ENCODE measurements at places on chromosomes 7 and 10.

- no peak for DNase-seq
Observed at GRCh38 chr10:24886290-24886680, 66.1 kb downstream of the PRTFDC1 start.

DNA sequence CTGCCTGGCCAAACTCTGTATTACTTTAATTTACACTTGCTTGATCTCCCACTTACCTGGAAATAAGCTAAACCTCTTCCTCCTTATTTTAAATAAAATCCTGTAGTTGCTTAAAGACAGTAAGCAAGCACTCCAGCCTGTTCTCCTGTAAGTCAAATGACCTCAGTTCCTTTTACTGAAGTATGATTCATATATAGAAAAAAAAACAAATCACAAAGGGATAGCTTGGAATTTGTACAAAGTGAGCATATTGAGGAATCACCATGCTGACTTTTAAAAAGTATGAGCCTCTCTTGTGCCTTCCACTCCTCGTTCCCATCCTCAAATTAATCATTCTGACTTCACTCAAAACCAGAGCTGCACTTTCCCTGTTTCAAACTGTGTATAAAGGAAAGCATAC is 52.0 kb downstream of the C10orf90 start:
- DNase-seq, result no peak

- DNase-seq, result no peak
Observed at GRCh38 chr10:649445-649797, 40.0 kb downstream of the DIP2C start.

DNA sequence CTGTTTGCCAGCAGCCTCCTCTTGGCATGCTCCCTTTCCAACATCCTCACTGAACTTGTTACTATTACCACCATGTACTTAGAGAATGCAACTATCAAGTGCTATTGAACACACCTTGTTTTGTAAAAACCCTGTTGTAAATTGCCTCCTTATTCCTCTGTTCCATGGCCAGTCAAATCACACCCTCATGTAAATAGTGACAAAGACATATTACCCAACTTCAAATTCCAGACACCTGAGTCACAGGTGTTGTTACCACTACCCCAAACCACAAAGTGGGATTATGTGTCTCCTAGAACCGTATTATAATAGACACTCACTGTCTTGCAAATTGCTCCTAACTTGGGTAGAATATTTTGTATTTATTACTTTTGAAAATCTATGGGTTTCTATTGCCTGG is 263.2 kb upstream of the C7orf33 start:
- DNase-seq, result no peak

GRCh38 chr10:113854013-113854760 is at the start of the genes DCLRE1A and NHLRC2:
Gene DCLRE1A (minus strand): TSS chr10:113854082. CDS start chr10:113853182, 900 bp downstream.
Gene NHLRC2 (plus strand): TSS chr10:113854661. CDS start chr10:113854873, 212 bp downstream.
- peak; percentile 88 for DNase-seq

- peak; percentile 37 for DNase-seq
Observed at GRCh38 chr10:71087622-71088021, 124.7 kb upstream of the UNC5B start.

DNA sequence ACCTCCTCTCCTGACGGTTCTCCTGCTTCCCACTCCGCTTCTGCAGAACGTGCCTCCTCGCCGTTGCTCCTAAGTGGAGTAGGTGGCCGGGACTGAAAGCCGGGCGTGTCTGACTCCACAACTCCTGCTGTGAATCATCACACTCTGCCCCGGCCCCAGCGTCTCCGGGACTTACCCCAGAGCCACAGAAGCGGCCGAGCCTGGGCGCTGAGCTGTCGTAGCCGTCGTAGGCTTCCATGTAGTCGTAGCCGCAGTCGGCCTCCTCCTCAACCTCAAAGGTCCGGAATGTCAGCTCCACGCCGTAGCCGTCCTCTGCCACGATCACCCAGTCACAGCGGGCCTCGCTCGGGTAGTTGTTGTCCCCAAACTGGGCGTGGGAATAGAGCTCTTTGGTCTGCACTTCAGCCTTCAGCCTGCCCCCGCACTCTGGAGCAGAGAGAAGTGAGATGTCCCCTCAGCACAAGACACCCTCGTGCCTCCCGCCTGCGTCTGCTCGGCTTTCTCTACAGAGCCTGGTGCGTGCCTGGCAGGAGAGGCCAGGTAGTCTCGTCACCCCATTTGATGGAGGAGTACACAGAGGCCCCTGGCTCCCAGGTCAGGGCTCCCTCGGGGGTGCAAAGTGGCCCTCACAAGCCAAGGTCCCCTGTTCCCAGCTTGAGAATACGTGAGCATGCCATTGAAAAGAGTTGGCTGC is 11.2 kb upstream of the OPALIN start:
- peak; percentile 37 for DNase-seq

DNA sequence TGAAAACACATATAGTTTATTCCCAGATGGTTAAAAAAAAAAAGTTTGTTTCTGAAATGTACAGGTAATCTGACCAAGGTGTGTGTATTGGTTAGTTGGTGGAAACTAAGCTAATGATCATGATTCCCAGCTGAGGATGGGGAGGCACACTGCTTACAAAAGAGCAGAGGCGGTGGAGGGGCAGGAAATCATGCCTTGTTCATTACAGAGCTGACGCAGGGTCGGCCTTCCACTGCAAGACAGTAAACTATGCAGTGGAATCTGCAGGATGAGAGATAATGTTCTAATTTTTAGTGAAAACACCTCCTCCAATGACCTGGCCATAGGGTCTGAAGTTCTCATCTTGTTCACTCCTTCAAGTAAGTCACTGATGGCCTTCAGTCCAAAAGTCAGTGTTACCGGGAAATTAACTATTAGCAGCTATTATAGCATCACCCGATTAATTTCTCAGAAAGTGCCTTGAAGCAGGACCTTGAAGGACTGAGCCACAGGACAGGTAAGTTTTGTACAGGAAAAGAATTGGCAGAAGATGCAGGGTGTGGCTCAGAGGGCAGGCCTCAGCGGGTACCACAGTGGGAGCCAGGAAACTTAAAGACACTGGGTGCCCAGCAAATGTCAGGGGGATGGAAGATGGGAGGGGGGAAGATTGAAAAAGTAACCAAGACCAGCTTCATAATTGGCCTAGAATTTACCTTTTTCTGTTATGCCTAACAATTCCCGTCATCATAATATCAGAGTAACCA is 36.0 kb downstream of the MYOF start:
- no peak for DNase-seq

- DNase-seq, result no peak
Observed at GRCh38 chr7:77913977-77914607, 115.5 kb downstream of the PHTF2 start.

GRCh38 chr10:8639486-8640185 is 585.1 kb downstream of the GATA3 start:
- DNase-seq, result no peak

DNA sequence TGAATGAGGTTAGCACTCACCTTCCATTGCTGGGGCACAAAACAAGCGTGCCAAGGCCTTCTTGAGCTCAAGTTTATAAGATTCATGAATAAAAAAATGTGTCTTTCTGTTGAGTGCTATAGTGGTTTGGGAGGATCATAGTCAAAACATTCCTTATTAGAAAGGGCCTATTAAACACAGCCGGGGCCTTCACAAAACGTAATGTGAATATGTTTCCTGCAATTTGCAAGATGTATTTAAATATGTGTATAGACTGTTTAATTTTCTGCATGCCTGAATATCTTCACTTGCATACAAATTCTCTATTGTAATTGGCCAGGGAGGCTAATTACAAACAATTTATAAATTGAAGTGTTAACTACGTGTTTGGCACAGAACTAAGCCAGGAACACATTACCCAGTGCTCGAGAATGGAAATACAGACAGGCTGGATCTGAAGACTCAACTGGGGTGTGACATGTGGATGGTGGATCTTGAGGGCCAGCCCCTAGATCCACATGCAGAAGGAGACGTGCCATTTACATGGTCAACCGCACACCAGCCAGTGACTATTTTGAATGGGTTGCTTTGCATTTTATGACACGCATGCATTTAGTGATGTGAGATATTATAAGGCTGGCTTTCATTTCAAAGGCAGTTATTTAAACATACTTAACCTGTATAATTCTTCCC is 31.3 kb downstream of the LYZL2 start:
- DNase-seq, result no peak

DNA sequence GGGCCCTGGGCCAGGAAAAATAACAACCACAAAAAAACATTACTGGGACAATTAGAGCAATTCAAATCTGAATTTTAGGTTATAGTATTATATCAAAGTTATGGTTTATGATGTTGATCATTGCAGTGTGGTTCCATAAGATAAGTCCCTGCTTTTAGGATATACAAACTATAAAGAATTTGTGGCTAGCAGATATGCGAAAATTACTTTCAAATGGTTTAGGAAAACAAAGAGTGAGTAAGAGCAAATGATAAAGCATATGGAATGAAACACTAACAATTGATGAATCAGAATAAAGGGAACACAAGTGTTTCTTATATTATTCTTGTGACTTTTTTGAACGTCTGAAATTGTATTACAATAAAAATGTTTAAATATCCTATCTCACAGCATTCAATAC is 64.4 kb upstream of the HECTD2 start:
- no peak for DNase-seq

DNA sequence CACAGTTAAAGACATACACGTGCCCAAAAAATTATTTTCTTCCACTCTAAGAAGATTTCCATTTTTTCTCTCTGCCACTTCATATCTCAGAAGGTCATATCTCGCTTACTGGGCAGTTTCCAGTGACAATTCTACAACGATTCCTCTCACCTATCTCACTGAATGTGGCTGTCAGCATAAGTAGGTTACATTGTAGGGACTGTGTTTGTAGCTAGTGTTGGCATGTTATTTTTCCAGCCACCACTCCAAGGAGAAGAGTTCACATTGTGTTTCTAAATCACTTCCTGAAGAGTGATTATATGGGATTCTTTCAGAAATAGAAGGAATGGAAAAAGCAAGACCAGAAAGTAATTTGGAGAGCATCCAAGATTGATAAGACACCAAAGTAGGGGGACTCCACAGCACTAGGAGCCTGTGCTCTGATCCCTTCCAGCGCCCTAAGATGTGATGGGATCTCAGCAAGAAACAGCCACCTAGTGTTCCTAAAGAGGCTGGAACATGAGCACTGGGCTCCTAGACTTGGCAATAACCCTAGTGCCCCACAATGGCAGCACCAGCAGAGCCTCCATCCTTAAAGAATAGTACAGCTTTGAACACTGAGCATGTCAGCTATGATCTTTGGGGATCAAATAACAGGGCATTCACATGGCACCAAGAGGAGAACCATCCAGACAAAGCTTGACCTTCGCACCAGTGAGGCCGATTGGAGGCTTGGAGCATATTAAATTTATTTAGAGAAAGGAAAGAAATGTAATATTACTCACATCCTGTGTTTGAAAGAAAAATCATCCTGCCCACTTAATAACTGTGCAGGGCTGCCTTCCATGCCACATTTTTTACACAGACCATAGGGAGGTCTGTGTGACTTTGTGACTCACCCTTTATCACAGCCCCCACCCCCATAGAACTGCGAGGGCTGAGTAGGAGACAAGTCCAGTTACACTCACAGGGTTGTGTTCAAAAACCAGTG is 51.8 kb downstream of the CAV1 start:
- DNase-seq, result no peak

- no peak for DNase-seq
Observed at GRCh38 chr7:12456506-12456905, 52.8 kb upstream of the VWDE start.

GRCh38 chr7:188727-189500 is 3.5 kb upstream of the FAM20C start:
- no peak for DNase-seq

GRCh38 chr10:106038246-106038645 is 1126.3 kb downstream of the SORCS1 start:
- no peak for DNase-seq

GRCh38 chr10:62076891-62077290 is 175.4 kb downstream of the ARID5B start:
- DNase-seq, result no peak

- DNase-seq, result no peak
Observed at GRCh38 chr10:125455431-125455830, 227.5 kb downstream of the TEX36 start.

- DNase-seq, result no peak
Observed at GRCh38 chr7:7110706-7111105, 71.6 kb upstream of the C1GALT1 start.

DNA sequence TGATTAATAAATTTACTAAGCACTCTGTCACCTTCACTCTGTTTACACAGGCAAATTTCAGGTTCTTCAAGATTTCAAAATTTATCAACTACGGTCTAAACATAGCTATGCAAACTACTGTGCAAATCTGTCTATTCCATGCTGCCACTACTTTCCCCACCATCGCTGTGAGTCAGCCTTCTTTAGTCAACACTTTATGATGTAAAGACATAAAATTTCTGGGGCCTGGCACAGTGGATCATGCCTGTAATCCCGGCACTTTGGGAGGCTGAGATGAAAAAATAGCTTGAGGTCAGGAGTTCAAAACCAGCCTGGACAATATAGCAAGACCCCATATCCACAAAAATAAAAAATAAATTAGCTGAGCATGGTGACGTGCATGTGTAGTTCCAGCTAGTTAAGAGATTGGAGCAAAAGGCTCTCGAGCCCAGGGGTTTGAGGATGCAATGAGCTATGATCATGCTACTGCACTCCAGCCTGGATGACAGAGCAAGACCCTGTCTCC is 42.6 kb downstream of the CNOT4 start:
- no peak for DNase-seq

GRCh38 chr10:94299417-94299816 is 63.3 kb downstream of the NOC3L start:
- DNase-seq, result no peak

DNA sequence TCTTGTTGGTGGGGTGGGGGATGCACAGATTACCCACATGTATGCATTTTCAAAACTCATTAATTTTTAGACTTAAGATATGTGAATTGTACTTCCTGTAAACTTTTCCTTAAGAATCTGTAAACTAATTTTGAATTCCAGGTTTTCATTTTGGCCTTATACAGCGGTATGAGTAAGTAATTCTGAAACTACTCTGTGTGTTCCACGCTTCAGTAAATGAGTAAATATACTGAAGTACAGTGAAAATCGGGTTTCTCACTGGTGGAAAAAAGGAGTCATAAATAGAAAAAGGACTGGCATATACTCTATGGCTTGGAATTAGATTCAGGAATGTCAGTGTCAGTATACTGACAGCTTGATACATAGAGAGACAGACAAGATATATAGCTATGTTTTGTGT is 72.8 kb downstream of the CTTNBP2 start:
- no peak for DNase-seq

GRCh38 chr10:24726626-24727025 is 2.9 kb upstream of the ARHGAP21 start:
- DNase-seq, result no peak

DNA sequence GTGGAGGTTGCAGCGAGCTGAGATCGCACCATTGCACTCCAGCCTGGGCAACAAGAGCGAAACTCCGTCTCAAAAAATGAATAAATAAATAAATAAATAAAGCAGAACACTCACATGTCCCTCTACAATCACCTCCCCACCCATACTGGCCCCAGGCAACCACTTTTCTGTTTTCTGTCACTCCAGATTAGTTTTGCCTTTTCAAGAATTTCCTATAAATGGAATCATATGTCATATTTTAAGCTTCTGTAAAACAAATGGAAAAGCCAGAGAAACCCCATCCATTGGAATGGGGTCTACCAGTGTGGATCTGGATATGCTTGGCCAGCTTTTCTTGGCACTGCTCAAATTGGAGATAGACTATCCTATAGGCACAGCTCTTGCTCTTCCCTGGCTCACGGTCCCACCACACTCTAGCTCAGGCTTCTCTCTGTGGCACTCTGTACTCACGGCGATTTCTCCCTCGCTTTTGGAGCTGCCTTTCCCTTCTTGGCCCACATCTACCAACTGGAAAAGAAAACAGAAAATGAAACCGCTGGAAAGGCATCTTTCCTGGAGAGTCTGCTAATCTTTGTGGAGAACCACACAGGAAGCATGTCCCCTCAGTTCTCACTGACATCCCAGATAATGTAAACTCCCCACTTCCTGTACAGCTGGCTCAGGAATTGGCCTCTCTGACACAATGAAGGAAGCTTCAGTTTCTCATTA is 210.1 kb downstream of the JCAD start:
- DNase-seq, result no peak

Data from activated CD8-positive, alpha-beta memory T cell treated with anti-CD3 and anti-CD28 coated beads for 24 hours (primary cell).